Left renal pelvis (tissue), 4 donors: ENCODE measurements at places on chromosomes 12 and 14.

DNA sequence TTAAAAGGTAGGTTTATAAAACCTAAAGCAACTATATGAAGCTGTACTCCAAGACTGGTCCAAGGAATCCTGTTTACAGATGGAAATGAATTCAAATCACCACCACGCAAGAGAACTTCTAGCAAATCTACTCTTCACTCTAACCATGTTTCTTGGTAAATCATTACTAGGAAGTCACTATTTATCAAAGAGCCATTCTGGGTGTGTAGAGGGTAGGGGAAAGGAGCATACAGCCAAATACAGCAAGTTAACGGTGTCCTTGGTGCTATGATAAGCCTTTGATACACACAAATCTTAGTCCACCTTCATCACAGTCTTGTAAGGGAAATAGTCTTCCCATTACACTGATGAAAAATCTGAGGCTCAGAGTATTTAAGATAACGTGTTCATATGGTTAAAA, 16.8 kb downstream of the NIN start:
- DNase-seq, result no peak

- DNase-seq, result no peak
Measured at GRCh38 chr12:106001837-106002218, 136.9 kb downstream of the NUAK1 start.

- DNase-seq, result peak; percentile 35
Measured at GRCh38 chr12:99087278-99087677, 442.2 kb downstream of the APAF1 start.

GRCh38 chr12:50111395-50111692, 692 bp upstream of the COX14 start:
- DNase-seq, result no peak

DNA sequence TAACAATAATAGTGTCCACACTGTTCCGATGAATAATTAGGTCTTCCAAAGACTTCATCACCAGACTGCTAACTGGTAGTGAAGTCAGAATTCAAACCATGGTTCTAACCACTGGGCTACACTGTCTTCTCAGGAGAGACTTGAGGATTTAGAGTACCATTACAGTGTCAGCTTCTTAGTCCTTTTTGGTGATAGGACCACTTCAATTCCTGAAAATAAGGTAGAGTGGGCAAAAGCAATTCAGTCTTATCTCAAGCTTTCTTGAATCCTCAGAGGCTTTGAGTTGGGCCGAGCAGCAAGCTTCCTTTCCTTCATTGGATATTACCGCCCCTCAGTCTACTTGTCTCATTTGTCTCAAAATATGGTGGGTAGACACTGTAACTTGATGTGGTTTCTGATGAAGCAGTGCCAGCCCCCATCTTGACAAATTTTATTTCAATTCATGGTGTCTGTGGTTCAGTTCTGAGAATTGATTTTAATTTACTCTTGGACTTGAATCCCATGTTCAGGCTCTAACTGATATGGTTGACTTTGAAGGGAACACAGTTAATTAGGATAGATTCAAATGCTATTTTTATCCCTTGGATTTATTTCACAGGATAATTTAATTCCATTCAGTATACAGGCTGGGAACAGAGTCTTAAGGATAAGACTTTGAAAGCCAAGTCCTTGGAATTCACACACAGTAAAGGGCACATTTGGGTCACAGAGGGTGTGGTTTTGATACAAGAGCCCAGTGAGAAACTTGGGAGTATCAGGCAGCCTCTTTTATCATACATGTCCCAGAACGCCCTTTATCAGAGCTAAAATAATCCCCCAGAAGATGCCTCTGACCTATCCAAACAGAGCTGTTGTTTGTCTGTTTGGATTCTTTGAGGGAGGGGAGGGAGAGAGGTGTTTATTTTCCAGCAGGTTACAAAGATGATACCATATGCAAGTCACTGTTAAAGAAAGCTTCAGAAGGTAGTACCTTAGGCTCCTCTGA, 167.3 kb downstream of the PRKCH start:
- DNase-seq, result no peak

GRCh38 chr14:29648045-29648444, 279.6 kb downstream of the PRKD1 start:
- no peak for DNase-seq

- DNase-seq, result no peak
Measured at GRCh38 chr14:68518761-68519670, 273.9 kb downstream of the ZFP36L1 start.

DNA sequence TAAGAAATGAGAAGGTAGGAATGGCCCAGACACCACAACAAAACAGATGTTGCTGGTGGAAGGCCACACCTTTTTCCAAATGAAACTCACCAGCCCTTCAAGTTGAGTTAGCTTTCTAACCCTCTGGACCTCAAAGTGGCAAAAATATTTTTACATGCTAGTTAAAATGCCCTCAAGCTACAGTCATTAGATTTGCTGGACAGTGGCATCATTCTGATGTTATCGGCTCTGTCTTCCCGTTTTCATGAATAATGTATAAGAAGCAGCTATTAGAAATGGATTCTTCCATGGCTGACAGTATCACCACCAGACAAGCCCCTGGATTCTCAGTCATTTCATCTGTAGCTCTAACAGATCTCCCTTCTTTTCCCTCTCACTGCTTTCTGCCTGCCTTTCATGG, 37.1 kb upstream of the PLXNC1 start:
- DNase-seq, result no peak

GRCh38 chr14:24959791-24960331, 90.1 kb downstream of the STXBP6 start:
- DNase-seq, result no peak

GRCh38 chr14:45990252-45990651, 661.3 kb downstream of the RPL10L start:
- no peak for DNase-seq

DNA sequence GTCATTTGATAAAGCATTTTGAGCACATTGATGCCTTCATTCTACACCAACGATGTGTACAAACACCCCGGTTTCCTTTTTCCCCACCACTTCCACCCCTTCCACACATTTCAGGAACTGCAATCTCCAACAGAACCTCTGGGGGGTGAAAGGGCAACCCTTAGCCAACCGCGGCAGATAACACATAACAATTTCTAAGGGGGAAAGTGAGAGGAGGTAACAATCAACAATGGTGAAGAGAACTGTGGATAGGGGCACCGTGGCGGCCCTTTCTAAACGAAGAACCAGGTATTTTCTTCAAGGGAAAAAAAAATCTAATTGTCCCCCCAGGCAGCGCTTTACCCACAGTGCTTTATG, 1.1 kb downstream of the KITLG start:
- DNase-seq, result no peak

- no peak for DNase-seq
Measured at GRCh38 chr12:41058266-41058665, 129.9 kb upstream of the PDZRN4 start.

- no peak for DNase-seq
Measured at GRCh38 chr14:74035556-74035955, 16.4 kb downstream of the BBOF1 start.

- no peak for DNase-seq
Measured at GRCh38 chr12:127336416-127336815, 930.6 kb upstream of the TMEM132C start.

DNA sequence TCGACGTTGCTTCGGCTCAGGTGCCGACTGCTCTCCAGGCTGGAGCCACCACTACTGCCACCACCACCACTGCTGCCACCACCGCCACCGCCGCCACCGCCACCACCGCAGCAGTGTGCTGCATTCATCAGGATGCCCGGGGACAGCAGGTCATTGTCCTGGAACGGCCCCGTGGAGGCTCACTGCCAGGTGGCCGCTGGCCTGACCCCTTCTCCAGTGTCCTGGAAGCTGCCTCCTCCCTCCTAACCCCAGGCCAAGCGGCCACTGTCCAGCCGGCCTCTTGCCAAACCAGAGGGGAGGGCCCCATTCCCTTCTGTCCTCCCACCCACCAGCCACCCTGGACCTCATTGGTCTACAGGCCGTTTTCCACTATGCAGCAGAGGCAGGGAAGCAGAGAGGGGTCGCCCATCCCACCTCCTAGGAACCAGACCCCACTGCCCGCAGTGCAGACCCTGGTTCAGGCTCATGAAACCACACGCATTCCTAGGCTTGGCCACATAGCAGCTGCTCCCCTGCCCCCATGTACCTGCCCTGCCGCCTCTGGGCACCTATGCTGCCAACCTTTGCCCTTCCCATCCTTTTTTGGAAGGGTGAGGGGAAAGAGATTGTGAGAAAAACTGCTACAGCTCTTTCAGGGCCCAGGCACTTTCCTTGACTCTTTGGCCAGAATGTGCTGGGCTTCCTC, 15.2 kb downstream of the ARL6IP4 start:
- DNase-seq, result no peak

GRCh38 chr14:20434701-20435581, 1.0 kb downstream of the KLHL33 start:
- DNase-seq, result no peak

DNA sequence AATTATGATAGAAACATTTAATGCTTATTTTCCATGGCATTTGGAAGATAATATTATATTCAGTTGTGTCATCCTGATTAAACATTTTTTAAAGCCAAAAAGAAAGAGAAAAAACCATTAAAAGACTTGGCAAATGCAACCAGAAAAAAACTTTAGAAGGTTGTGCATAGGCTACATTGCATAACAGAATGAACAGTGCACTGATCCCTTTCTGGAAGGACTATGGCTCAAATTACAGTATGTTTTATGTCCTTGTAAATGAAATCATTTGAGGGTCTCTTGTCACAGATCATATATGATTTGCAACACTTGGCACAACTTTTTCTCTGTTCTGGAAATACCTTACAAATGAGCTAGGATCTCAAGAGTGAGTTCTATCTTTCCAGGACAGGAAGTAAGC, 275.2 kb upstream of the FLRT2 start:
- no peak for DNase-seq
